ENCODE measurements at places on chromosomes 1 and 21.

DNA sequence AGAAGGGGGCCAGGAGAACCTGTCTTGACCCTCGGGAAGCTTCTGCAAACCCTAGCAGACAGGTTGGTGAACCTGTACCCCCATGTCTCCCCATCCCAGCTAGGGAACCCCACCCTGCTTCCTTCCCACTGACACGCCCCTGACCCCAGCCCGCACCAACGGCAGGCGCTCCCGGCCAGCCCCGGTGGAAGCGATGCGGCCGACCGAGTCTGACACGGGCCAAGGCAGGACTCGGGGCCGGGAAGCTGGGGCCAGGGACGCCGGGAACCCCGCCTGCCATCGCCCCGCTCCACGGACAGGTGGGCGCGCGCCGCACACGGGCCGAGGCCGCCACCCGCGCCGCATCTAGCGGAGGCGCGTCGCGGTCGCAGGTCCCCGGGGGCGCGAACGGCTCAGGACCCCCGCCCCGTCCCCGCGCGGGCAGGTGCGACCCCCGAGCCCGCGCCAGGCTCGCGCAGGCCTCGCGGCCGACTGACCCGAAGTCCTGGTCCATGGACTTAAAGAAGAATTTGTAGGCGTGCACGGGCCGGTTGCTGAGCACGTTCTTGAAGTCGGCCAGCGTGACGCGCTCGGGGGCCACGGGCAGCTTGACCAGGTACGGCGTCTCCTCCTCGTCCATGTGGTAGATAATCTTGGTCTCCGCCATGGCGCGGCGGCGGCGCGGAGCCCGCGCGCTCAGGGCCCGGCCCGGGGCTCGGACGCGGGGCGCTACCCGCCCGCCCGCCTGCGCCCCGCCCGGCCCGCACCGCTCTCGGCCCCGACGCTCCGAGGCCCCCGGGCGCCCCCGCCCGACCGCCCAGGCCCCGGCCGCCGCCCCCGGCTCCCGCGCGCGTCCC is 580 bp downstream of the DVL1 start:
- DNase-seq = no peak

GRCh38 chr1:41152622-41153044 is 89.5 kb downstream of the SCMH1 start:
- DNase-seq = no peak

DNA sequence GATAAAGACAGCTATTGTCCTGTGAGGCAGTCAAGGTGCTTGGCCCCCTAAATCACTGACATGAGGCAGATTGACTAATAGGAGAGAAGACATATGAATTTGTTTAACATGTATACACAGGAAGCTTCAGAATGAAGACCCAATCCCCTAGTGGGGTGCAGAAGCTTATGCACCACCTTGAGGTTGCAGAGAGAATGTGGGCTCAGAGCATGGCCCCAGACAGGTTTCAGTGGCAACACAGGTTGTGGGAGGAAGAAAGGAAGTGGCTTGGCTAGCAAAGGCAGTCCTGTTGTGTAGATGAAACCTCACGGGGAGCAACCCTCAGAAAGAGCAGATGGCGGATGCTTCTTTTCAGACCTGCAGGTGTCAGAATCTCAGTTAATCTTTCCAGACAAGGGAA is 37.0 kb upstream of the PARP1 start:
- no peak for DNase-seq

DNA sequence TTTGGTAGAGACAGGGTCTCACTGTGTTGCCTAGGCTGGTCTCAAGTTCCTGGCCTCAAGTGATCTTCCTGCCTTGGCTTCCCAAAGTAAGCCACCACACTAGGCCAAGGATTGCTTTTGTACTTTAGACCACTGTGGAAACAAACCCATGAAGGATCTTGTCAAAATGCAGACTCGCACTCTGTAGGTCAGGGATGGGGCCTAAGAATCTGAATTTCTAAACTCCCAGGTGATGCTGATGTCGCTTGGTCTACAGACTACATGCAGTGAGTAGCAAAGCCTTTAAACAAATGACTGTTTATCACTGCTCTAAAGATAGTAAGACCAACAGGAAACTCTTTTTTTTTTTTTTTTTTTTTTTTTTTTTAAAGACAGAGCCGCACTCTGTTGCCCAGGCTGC is 54.1 kb upstream of the MUTYH start:
- DNase-seq = no peak

GRCh38 chr21:31251686-31252085 is 92.4 kb downstream of the TIAM1 start:
- DNase-seq = no peak

Measured in neuronal stem cell (in vitro differentiated cells).